Activated T-cell treated with anti-CD3 and anti-CD28 coated beads for 48 hours (primary cell): ENCODE measurements at places on chromosomes 6 and 20.

GRCh38 chr6:17986656-17987446, 584 bp downstream of the KIF13A start:
- DNase-seq, result no peak

GRCh38 chr6:41659935-41660334, 21.7 kb downstream of the MDFI start:
- DNase-seq, result no peak

GRCh38 chr20:17570347-17571152, 675 bp downstream of the DSTN start:
- no peak for DNase-seq

GRCh38 chr6:55003719-55004430, 157.3 kb downstream of the FAM83B start:
- DNase-seq, result no peak

DNA sequence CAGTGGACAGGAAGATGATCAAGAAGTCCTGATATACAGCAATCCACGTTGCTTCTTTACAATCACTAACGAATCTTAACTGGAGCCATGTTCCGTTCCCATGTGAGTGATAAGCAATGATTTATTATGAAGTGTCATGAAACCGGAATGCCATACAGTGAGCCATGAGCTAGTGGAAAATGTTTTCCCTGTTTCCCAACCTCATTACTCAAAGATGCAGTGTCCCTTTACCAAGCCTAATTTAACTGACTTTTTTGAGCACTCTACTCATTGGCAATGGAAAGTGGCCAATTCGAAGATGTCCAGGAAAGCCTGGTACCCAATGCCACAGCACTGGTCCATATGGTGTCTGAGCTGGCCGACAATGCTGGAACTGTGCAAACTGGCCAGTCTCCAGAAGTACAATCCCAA, 148.3 kb downstream of the ZNF217 start:
- no peak for DNase-seq

DNA sequence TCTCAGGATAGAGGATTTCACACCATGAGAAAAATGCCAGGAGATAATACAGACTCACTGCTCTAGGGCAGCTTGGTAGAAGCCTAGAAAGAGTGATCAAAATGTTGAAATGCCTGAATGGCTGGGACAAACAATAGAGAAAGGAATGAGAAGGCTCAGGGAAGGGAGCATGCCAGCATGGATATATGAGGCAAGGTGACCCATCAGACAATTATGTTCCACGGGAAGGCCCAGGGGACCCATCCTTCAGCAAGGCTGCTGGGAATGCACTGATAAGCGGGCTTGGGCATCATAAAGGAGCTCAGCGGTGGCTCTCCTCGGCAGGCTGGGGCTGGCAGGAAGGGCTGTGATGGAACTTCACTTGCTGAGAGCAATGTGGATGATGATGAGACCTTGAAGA, 12.2 kb downstream of the HEBP2 start:
- DNase-seq, result no peak

DNA sequence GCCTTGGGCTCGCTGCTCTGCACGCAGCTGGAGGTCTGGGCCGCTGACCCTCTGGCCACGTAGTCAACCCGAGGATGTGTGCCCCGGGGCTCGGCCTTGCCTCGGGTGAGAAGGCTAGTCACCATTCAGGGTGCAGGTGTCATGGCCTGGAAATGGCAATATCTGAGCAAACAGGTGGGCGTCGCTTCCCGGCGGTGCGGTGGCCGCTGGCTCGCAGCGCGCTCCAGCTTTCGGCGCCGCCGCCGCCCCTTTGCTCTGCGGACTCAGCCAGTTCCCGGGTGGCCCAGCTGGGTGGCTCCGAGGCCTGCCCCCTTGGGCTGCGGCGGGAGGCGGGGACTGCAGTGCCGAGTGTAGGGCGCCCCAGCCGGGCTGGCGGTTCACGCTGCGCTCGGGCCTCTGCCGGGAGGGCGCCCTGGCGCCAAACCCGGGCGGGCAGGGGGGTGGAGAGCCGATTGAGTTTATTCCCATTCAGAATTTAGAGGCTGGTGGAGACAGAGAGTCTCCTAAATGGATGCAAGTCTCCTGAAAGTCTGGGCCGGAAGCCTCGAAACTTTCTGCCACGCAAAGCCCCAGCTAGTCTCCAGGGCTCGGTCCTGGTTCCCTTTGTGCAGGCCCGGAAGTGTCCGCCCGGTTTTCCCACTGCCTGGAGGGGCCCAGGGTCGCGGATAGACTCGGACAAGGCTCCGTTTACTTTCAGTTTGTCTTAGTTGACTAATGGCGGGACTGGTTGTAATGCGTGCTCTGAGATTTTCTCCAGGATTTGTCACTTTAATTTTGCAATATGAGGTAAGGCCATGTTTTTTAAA, 11.3 kb upstream of the TFAP2A start:
- no peak for DNase-seq
